ENCODE measurements at places on chromosomes 4 and X.

- DNase-seq, result no peak
Observed at GRCh38 chr4:139639654-139640053, 26.0 kb upstream of the MGST2 start.

DNA sequence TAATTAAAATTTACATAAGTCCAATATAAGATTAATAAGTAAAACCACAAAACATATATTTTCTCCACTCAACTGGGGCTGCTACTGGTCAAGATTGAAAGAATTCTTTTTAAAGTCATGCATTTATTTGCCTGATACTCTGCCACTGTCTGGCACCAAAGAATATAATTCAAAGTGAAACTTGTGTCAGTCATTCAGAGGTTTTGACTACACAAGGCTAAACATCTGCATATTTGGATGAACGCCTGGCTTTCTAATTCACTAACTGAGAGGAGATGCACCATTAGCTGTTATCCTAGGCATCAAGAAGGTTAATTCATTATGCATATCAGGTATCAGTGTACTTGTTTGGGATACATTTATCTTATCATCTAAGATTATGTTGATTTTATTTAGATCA lies 598.5 kb downstream of the CENPC start:
- DNase-seq, result no peak

- no peak for DNase-seq
Observed at GRCh38 chr4:173012608-173013007, 156.0 kb upstream of the GALNT7 start.

- DNase-seq, result no peak
Observed at GRCh38 chr4:152072001-152072485, 311.2 kb upstream of the GATB start.

DNA sequence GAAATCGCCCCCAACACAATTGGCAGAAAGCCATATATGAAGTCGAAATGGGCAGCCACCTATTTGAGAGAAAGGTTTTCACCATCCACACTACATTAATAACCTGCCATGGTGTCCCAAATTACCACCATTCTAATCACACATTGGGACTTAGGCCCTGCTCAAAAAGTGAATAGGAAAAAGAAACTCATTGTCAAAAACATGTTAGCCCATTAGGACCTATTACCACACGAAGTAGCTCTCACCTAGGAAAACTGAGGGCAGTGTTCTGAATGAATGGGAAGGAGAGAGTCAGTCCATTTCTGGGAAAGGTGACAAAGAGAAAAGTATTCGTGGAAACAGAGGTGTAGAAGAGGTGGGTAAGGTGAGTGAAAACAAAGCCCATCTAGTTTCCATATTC lies 60.8 kb downstream of the GPC3 start:
- DNase-seq, result no peak

DNA sequence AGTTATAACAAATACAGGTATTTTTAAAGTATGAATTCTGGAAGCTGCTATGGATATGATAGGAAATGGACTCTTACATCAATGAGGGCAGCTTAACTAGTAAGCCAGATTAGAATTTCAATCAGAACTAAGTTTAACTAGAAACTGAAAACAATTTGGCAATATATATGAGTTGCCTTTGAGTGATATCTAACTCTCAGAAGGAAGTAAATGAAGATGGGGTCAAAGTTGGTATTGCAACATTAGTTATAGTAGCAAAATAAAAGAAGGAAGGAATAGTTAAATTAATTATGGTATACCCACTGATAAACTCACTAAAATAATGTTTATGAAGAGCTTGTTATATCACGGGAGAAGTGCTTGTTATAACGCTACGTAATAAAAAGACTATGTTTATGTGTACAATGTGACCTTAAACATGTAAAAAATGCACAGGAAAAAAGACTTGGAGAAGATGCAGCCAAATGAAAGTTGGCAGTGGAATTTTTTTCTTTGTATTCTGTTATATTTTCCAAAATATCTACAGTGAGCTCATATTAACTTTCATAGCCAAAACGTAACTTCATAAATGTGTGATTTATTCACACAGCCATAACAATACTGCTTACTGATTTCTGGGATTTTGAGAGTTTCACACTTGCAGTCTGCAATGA lies 34.5 kb downstream of the PHKA2 start:
- no peak for DNase-seq

DNA sequence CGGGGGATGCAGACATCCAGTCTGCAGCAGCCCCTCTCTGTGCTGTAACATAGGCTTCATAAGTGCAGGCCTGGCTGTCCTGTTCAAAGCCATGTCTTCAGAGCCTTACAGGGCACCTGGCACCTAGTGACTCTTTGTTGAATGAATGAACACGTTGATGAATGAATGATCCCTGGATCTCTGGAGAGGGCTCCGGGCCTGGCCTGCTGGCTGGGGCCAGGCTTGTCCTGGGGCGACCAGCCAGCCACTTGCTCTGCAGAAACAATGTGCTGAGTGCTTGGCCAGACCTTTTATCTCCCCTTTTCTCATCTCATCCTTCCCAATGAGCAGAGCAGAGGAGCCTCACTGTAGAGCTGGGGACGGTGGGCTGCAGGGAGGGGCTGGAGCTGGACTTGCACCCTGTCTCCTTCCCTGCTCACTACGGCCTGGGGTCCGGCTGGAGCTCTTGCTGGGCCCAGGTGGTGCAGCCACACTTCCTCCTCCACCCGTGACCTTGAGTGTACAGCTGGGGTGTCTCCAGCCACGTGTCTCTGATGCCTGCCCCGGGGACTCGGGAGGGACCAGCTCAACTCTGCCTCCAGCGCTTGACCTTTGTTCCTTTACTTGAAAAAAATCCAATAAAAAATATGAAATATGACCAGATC lies 77.9 kb downstream of the PSAPL1 start:
- DNase-seq, result no peak

GRCh38 chr4:150001815-150002214 lies 76.4 kb upstream of the DCLK2 start:
- DNase-seq, result no peak

GRCh38 chrX:155441097-155441496 lies 17.3 kb downstream of the F8A3 start:
- no peak for DNase-seq

- DNase-seq, result no peak
Observed at GRCh38 chr4:84568496-84568895, 14.4 kb upstream of the CDS1 start.

DNA sequence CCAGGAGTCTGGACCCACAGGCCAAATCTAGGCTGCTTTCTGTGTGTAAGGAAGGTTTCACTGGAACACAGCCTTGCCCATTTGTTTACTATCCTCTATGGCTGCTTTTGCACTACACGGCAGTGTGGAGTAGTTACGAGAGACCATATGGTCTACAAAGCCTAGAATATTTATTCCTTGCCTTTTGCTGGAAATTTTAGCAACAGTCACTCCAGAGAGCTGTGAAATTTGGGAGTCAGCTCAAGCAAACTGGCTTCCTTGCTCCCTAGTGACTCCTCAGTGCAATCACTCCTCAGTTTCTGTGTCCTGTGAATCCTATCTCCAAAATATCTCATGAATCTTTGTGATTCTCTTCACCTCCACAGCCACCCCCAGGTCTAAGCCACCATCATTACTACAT lies 99.0 kb upstream of the CPEB2 start:
- no peak for DNase-seq

DNA sequence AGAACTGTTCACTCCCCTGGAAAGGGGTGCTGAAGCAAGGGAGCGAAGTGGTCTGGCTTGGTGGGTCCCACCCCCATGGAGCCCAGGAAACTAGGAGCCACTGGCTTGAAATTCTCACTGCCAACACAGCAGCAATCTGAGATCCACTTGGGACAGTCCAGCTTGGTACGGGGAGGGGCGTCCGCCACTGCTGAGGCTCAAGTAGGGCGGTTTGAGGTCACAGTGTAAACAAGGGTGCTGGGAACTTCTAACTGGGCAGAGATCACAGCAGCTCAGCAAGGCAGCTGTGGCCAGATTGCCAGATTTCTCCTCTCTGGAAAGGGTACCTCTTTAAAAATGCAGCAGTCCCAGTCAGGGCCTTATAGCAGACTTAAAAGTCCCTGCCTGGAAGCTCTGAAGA lies 53.9 kb upstream of the GALNTL6 start:
- DNase-seq, result no peak

- DNase-seq, result no peak
Observed at GRCh38 chr4:158826057-158826456, 57.2 kb downstream of the FNIP2 start.

- DNase-seq, result no peak
Observed at GRCh38 chr4:22988526-22988925, 295.8 kb downstream of the GBA3 start.

DNA sequence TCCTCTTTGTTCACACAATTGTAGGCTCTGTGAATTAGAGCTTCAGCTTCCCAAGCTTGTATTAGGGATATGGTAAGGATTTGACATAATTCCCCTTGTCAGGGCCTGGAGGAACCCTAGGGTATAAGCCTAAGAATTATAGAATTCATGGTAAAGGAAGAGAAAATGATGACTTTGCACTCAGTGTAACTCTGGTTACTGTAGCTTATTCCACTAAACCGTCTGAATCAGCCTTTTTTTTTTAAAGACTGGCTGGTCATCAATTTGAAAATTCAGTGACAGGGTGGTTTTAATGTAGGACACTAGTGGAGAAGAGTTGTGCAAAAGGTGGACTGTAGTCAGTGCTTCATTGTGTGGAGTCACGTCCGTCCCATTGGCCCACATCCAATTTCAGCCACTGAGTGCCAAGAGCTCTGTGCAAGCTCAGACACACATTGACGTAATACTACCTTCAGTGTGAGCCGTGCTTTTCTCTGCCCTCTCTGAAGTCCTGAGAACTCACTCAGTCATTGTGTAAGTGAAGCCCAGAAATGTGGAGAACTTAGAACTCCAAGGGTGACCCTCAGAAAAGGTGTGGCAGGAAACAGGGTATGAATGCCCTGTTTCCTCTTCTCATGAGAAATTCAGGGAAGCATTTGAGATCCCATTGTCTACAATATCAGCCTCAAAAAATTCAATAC lies 449.8 kb downstream of the C4orf33 start:
- no peak for DNase-seq

GRCh38 chrX:42976746-42977366 lies 198.9 kb upstream of the PPP1R2C start:
- peak; percentile 26 for DNase-seq

DNA sequence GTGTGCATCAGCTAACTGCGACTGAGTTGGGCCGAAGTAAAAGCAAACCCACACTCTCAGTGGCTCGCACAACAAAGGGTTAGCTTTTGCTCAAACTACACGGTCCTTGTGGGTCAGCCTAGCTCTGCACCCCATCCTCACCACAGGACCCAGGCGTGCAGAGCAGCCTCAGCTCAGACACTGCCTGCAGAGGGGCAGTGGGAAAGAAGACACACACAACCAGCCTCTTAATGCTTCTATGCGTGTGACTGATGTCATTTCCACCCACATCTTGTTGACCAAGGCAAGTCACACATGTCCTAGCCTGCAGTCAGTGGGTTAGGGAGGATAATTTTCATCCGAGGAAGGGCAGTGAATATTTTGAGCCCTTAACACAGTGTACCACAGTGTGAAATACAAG lies 40.5 kb downstream of the HMGB2 start:
- no peak for DNase-seq

- DNase-seq, result no peak
Observed at GRCh38 chrX:68723491-68724155, 76.2 kb downstream of the STARD8 start.

DNA sequence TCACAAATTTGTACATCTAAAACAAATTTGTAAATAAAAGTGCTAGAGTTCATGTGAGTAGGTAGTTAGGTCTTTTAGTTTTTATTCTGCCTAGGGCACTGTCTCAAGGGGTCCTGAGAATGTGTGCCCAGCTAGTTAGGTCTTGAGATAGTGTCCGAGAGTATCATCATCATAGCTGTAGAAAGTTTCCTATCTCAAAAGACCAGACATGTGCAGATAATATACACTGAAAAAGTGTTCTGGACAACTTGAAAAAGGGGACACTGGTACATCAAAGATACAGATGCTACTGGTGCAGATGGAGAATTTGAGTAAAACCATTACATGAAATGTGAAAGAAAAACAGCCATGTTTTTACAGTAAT lies 1.8 kb upstream of the ZCCHC4 start:
- no peak for DNase-seq

DNA sequence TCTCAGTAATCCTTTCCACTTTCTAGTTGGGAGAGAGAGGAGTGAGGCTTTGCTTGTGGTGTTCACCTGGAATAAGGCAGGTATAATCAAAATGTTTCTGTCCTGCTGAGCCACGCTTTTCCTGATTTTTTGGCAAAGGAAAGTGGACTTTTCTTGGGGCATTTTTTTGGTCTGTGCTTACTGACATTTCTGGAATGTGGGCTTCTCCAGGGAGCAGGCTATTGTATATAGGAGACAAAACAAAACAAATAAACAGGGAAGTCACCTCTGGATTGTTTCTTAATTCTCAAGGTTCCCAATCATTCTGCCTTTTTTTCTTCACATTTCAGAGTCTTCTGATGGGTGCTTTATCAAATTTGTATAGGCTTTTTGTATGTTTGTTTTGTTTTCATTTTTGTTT lies 25.7 kb upstream of the RP2 start:
- DNase-seq, result no peak

- peak; percentile 16 for DNase-seq
Observed at GRCh38 chr4:184845367-184846021, 19.7 kb upstream of the ACSL1 start.

GRCh38 chrX:71315917-71316316 lies 14.4 kb downstream of the ITGB1BP2 start:
- no peak for DNase-seq

GRCh38 chr4:65798498-65799127 lies 128.3 kb upstream of the EPHA5 start:
- no peak for DNase-seq

DNA sequence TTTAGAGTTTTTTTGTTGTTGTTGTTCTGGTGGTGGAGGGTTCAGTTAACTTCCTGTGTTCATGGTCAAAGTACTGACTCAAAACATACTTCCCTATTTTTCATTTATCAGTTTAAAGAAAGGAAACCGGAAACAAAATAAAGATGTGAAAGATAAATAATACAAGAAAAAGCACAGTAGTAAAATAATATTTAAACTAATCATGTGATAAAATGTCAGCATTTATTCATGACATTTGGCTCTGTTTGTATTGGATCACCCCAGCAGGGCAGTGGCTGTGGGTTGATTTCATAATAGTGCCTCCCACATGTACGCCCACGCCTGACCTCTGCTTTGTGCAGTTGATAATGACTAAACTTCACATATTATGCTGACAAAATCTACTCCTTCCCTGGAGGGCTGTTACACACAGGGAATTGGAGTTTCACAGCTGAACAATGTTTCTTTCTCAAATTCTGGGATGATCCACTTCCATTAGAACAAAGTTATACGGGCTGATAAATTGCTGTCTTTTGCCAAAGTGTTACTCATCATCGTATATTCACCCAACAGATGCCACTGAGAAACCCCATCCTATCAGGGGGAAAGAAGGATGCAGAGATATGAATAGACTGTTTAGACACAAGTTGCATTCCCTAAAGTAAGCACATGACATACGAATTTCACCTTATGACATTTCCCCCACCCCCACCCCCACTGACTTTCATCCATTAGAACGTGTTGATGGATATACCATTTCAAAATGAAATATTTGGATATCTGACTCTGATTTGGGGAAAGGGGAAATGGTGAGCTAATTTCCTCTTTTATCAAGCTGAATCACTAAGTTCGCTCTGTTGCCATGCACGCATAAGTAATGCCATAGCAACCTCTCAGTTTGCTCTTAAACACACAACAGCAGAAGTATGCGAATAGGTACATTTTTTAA lies 48.3 kb downstream of the AMELX start:
- no peak for DNase-seq

GRCh38 chrX:153387987-153388721 lies 13.0 kb downstream of the PNMA6E start:
- DNase-seq, result no peak

GRCh38 chrX:112826023-112826422 lies 14.6 kb downstream of the AMOT start:
- no peak for DNase-seq

All from PC-9 (cell line).